ENCODE measurements at places on chromosomes 5 and 9.

GRCh38 chr5:158758675-158759074 lies 341.0 kb downstream of the EBF1 start:
- no peak for DNase-seq

DNA sequence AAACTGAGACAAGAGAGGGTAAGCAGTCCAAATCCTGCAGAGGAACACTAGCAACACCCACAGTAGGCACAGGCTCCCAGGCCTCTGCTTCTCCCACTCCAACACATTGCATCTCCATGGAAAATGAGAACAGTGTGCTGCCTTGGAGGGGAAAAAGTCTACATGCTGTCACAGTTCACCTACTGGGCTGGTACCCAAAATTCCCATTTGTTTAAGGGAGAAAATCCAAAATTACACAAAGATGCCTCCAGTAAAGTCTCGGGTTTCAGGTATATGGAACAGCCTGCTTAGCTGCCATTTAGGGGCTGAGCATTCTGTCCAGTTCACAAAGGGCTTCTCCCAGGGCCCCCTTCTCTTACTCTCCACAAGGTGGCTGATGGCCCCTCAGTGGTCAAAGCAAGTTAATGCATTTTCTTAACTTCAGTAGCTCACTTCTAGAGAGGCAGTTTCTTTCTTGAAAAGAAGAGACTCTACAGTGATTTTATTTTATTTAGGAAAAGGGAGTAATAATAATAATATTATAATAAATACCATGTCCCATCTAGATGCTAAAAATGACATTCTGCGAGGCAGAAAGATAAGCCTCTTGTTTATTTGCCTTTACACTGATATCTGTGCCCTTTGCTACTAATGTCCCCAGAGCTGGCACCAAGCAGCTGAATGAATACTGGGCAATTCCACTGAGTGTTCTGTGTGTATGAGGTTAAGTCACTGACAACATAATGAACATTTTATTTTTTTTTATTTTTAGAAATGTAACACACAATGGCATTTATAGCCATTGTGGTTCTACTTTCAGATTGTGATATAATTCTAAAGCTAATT lies 89.4 kb downstream of the RGS7BP start:
- DNase-seq: no peak

- DNase-seq: no peak
These were observed 95.6 kb downstream of the ESM1 start for GRCh38 chr5:54889826-54890225.

DNA sequence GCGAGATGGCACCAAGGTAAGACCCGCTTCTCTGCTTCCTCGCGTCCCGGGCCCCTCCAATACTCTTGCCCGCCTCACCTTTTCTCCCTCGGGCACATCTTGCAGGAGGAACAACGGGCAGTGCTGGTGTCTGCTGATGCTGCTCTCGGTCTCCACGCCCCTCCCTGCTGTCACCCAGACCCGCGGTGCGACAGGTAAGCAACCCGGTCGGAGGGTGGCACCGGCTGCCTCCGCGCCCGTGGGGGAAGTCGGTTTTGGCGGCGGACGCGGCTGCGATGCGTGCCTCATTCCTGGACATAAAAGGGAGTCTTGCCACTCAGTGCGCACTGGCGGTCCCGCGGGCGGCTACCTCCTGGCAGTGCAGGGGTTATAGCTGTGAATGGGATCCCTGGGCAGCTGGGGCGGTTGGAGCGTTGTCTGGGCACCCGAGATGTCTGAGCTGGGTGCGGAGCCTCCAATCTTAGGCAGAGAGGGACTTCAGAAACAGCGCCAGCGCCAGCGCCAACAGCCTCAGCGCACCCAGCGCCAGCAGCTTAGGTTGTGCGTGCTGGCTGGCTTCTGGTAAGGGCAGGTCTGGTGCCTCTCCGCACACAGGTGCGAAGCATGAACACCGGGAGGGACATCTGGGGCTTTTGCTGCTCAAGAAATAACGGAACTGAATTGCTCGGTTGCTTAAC lies 488 bp downstream of the COL15A1 start:
- DNase-seq: no peak

DNA sequence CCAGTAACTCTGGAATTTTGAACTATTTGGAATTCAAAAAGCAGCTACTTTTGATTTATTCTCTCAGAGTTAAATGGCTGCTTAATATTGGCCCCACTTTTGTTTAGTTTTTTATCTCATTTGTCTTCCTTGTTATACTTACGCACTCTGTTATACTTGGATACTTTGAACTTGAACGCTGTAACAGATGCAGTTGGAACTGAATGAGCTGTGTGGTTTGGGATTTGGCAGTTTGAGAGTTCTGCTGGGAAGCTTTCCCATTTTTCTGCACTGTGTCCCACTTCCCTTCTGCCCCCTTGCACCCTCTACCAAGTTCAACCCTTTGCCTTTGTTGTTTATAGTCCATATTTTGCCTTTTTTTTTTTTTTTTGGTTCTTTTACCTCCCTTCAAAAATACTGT lies 3.8 kb downstream of the RHOBTB3 start:
- no peak for DNase-seq

GRCh38 chr9:135840539-135840938 lies 66.8 kb downstream of the CAMSAP1 start:
- DNase-seq: no peak

DNA sequence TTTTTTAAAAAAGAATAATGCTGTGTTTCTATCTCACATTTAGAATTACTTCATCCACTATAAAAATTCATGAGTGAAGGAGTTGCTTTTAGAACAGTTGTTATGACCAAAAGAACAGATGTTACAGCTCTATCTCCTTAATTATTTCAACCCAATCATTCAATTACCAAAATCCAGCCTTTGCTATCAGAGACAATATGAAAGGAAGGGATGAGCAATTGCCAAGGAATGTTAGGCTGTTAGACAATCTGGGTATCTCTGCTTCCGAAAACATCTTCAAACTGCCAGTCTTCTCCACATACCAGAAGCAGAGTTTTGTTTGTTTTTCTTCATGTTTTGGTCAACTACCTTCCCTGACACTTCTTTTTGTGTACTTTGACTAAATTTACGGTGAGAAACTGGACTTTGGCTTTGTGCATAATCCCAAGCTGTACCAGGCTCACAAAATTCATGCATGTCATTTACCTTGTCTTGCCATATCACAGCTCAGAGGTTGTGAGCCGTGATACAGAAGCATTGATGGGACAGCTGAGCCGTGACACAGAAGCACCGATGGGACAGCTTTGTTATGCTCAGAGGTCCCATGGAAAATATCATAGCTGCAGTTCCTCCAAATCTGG lies 405.5 kb downstream of the KIF4B start:
- no peak for DNase-seq
